ENCODE measurements at places on chromosomes 13 and 19.

- no peak for DNase-seq
These were observed 736.9 kb upstream of the PCDH9 start for GRCh38 chr13:67967031-67967430.

DNA sequence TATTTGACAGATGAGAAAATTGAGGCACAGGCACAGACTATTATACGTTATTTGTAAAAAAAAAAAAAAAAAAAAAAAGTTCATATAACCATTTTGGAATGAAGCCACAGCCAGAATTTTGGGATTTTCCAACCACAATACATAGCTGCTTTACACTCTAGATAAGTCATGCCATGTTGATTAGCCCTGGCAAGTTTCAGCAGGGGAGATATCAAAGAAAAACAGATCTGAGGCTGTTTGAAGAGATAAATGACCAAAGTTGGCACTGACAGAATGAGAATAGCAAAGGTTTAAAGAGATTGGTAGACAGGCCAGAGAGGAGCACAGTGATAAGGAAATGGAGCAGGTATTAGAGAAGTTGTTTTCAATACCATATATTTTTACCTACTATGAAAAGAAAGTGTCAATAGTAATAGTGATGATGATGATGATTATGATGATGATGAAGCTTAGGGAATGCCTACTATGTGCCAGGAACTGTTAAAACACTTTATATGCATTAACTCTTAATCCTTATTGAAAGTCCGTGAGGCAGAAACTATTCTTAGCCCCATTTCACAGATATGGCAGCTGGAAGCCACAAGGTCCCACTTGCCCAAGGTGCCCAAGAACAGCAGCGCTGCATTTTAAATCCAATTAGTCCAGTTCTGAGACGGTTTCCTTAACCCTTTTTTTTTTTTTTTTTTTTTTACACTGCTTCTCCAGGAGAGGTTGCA is 105.5 kb downstream of the MBNL2 start:
- no peak for DNase-seq

DNA sequence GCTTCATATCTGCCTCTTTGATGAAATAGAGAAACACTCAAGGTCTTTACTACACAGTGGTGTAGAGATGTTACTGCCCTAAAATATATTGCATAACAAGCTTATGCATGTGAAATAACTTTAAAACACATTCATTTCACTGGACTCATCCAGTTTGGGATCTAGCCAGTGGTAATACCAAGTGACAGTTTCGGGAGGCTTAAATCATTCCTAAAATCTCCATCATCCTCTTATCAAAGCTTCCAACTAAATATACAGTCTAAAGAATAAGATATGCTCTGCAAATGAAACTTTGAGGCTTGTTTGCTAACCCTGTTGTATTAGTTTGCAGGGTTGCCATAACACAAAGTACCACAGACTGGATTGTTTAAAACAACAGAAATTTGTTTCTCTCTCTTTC is 52.8 kb downstream of the THSD1 start:
- DNase-seq: no peak

GRCh38 chr19:5587661-5588060 is 19.9 kb upstream of the TINCR start:
- no peak for DNase-seq
